Activated gamma-delta T cell treated with anti-CD3 and anti-CD28 coated beads, Interleukin-2, amount 50 U/mL, for 16 hours (primary cell): ENCODE measurements at places on chromosomes 2 and 18.

DNA sequence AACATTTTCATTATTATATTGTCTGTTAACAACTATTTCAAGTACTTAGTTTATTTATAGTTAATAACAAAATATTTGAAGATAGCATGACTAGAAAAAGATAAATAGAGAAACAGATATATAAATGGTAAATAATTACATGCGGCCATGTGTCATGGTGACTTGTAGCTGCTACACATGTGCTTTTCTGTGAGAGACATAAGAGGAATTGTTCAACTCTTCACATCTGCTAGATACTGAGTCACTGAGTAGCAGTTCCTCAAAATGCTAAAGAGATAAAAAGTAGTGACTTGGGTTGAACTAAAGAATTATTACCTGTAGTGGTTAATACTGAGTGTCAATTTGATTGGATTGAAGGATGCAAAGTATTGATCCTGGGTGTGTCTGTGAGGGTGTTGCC lies 37.5 kb upstream of the SCN9A start:
- no peak for DNase-seq

DNA sequence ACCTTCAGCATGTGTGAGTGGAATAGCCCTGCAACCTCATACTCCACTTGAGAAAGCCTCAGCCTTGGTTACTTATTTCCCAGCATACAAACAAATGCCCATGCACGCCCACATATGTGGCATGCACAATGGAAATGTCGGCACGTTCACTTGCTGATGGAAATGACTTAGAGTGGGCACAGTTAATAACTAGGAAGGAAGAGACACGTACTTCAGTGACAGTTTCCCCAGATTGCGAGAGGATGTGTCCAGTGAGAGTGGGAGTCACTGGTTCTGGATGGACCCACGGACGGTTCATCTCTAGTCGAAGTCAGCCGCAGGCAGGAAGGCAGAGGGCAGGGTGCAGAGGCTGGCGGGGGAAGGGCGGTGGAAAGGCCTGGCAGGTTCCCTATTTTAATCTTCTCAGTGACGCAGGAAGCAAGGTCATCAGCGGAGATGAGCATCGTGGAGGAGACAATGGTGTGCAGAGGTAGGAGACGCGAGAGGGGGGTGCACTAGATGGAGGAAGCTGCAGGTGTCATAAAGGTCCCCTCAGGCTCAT lies 350.7 kb upstream of the MYT1L start:
- no peak for DNase-seq

GRCh38 chr2:217789736-217790181 lies 213.0 kb downstream of the TNS1 start:
- no peak for DNase-seq

GRCh38 chr2:108385411-108386071 lies 7.8 kb downstream of the SULT1C4 start:
- no peak for DNase-seq

DNA sequence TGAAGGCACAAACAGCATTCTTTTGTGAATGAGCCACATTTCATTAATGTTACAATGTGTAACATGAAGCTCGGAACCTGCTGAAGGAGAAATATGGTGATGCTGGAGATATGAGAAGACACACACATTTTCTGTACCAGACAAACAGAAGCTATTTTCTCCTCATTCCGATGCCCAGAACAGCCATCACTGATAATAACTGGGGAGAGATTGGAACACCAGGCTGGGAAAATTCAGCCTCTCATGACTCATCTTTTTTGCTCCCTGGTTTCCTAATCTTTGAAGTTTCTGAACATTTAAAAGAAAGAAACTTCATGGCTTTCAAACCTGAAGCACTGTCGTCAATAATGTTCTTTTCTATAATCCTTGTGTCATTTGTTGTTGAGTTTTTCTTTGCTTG lies 110.9 kb downstream of the LYPD6 start:
- DNase-seq = no peak

GRCh38 chr2:131046918-131047652 lies 46.2 kb downstream of the FAM168B start:
- no peak for DNase-seq

DNA sequence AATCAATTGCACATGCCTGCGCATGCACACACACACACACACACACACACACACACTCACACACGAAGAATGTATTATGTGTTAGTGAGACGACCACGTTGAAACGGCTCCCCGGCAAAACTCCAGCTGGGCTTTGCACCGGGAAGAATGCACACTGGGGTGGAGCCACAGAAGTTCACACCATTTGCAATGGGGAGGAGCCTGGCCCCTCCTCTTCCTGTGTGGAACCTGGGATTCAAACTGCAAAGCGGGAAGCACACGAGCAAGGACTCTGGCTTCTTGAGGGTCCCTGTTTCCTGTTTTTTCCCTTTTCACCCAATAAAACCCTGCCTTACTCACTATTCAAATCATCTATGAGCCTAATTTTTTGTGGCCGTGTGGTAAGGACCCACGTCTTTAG lies 304.0 kb upstream of the TMEFF2 start:
- DNase-seq = no peak

DNA sequence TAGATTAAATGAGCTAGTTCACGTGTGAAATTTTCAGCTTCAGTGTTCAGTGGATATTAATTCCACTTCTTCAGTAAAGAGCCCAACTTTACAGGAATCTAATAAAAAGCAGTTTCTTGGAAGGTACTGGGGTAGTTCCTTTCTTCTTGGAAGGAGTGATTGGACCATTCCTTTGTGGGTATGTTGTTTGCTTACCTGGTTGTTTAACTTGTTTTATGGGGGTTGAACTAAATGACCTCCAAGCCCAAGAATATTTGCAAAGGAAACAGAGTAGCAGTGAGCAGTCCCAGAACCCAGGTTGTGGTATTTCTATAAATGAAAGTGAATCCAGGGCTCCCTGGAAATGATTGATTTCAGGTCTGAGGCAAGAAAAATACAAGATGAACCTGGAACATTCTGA lies 31.4 kb downstream of the KCNJ13 start:
- no peak for DNase-seq
